NCI-H2171 (cell line): ENCODE measurements at places on chromosomes 2 and 18.

GRCh38 chr18:33355263-33355662 is 85.3 kb downstream of the CCDC178 start:
- DNase-seq, result no peak

DNA sequence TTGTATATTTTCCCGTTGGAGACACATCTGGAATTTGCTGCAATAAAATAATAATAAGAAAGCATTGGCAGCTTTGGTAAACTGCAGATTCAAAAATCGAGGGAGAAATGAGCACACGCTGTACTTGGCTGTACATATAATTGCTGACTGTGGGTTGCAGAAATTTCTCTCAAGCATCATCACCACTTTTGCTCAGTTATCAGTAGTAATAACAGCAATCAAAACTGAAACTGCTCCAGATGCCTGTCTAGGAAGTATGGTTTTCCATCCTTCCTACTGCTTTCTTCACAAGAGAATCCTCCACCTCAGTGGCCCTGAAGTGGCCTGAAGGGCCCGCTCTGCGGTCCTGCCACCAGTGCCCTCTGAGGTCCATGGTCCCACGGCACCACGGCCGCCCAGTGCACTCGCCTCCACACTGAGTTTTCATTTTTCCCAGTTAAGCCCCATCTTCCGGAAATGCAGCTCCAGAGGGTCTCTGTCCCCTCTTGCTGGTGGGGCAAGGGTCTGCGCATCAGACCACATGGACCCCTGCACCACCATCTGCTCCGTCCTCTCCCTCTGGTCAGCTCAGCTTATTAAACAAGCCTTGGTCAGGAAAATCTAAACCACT is 3.9 kb downstream of the DUSP28 start:
- no peak for DNase-seq

GRCh38 chr18:69400253-69400975 is at the start of gene DOK6:
DOK6 (plus strand) TSS chr18:69400888.
- no peak for DNase-seq

GRCh38 chr2:174654419-174654941 is 56.9 kb upstream of the WIPF1 start:
- no peak for DNase-seq

GRCh38 chr2:224954980-224955379 is 87.3 kb downstream of the DOCK10 start:
- no peak for DNase-seq

- no peak for DNase-seq
Observed at GRCh38 chr2:234462218-234462992, 34.5 kb downstream of the ARL4C start.
